Activated CD8-positive, alpha-beta memory T cell treated with anti-CD3 and anti-CD28 coated beads, Interleukin-2, amount 10 ng/mL, durations not matched to agents 7 days and 5 days (primary cell): ENCODE measurements at places on chromosomes 12 and 14.

GRCh38 chr12:101040936-101041335, 169.1 kb downstream of the SLC5A8 start:
- no peaks in the 10 kb centered on the region for H3K36me3 ChIP-seq
- no peak overlapping the region for H3K4me3 ChIP-seq
- H3K27ac ChIP-seq = no peak overlapping the region

DNA sequence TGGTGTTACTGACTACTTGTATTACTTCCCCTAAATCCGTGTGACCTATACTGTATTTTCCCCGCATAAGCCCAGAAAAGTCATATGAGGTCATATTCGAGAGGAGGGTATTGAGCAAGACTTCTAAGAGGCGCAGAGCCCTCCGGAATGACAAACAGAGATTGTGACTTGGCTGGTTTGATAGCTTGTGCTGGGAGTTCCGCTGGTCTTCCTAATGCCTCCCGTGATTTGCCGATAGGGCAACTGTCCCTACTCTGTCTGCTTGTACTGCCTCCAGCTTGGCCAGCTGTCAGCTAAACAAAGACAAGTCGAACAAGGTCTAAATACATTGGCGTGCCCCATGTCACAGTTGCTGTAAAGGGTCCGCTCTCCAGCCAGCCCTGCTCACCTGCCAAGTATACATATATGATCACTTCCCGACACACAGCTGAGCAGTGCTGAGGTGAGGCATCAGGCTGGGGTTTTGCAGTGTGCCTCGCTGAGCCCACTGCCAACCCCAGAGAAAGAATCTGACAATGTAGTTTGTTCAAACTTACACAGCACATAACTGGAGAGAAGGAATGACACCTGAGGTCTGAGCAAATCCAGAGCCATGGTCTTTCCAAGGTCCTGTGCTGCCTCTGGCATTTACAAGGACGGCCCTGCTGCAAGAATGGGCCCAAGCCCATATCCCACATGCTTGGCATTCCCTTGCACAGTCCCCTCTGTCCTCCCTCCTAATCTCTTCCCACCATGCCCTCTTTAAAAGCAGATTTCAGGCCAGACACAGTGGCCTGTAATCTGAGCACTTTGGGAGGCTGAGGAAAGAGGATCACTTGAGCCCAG, 23.7 kb downstream of the LGMN start:
- peaks cover 41% of the 10 kb centered on the region for H3K27me3 ChIP-seq
- H3K4me3 ChIP-seq = no peak overlapping the region
- no peaks in the 10 kb centered on the region for H3K36me3 ChIP-seq

DNA sequence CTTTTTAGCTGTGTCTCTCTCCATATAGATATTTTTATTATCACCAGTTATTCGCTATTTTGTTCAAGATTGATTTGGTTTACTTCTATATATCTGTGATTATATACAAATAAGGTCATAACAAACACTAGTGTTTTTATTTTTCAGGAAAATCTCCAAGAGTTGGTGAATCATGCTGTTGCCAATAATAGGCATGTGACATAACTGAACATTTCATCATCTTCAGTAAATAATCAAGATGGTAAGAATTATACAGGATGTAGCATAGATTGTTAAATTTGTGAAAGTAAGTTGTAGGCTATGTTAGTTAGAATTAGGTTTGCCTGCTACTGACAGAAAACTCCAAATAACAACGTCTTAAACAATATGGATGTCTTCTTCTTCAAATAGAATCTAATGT, 240.9 kb upstream of the PDE3A start:
- no peaks in the 10 kb centered on the region for H3K27me3 ChIP-seq
- no peaks in the 10 kb centered on the region for H3K4me1 ChIP-seq
- H3K36me3 ChIP-seq = no peaks in the 10 kb centered on the region
- no peak overlapping the region for H3K4me3 ChIP-seq

- H3K27me3 ChIP-seq = no peaks in the 10 kb centered on the region
- no peak for DNase-seq
- H3K36me3 ChIP-seq = no peaks in the 10 kb centered on the region
These were observed 492.0 kb downstream of the NELL2 start for GRCh38 chr12:44384136-44384535.

- peaks cover 63% of the 10 kb centered on the region for H3K36me3 ChIP-seq
- H3K4me3 ChIP-seq = no peak overlapping the region
- H3K27me3 ChIP-seq = no peaks in the 10 kb centered on the region
- no peak for DNase-seq
These were observed 84.7 kb upstream of the FERMT2 start for GRCh38 chr14:53035336-53036210.

DNA sequence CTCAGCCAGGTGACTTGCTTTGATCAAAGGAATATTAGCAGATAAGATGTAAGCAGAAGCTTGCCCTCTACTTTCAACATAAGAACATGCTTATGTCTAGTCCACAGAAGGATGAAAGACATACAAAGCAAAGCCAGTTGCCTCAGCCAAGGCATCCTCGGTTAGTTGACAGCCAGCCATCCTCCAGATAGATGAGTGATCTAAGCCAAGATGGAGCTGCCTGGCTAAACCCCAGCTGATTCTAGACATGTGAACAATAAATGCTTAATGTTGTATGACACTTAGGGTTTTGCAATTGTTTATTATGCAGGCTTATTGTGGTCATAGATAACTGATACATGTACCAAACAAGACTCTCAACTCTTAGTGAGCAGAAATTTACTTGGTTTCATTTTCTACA, 157.6 kb upstream of the TMTC2 start:
- peaks cover 21% of the 10 kb centered on the region for H3K27me3 ChIP-seq
- H3K4me1 ChIP-seq = no peaks in the 10 kb centered on the region
- H3K27ac ChIP-seq = no peak overlapping the region
- DNase-seq = no peak
- H3K36me3 ChIP-seq = no peaks in the 10 kb centered on the region
- no peak overlapping the region for H3K4me3 ChIP-seq

DNA sequence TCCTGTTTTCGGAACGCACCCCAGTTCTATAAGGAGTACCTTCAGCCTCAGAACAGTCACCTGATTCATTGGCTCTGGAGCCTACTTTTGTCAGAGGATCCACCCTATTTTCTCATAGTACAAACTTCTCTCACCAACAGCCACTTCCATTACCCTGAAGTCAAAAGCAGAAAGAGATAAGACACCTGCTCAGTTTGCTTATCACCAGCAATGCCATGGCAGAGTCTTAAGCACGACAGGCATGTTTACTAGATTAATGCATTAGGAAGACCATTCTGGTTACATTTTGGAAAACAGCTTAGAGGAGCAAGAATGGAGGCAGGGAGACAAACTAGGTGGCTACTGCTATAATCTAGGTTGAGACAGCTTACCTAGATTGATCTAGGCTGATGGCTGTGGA, 67.7 kb downstream of the GXYLT1 start:
- peaks cover 1% of the 10 kb centered on the region for H3K36me3 ChIP-seq
- H3K4me1 ChIP-seq = peaks cover 2% of the 10 kb centered on the region
- DNase-seq = no peak
- no peaks in the 10 kb centered on the region for H3K27me3 ChIP-seq
- no peak overlapping the region for H3K4me3 ChIP-seq

DNA sequence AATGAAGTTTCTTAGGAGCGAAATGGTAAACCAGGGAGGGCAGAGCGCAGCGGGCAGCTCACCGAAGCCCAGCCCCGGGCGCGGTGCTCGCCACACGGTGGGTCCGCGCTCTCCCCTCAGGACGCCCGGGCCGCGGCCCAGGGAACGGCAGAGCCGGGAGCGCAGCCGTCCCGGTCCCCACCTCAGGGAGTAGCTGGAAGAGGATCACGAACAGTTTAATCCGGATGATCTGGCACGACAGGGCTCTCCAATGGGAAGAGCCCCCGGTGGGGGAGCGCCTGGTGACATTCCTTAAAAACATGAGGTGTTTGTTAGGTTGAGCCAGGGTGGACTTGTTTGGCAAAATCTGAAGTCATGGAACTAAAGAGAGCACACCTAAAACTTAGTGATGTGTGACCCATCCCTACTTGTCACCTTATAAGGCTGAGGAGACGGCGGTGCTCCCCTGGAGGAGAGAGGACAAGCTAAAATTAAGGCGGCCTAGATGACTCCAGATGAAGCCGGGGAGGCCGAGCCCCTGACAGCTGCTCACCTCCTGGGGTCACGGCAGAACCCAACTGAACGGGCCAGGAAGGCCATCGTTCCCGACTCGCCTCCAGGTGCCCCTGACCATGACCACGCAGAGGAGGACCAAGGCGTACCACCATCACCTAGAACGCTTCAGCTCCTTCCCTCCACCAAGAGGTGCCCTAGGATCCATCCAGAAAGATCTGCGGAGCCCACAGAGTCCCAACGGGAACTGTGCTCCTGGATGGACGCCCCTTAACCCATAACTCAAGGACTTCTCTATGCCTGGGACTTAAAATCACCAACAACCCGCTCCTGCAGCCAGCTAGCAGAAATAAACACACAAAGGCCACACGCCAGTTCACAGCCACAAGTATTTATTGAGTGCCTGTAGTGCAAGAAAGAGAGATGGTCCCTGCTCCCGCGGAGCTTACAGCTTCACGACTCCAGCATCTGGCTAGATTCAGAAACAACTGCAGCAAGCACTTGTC, 866 bp upstream of the PITPNM2 start:
- DNase-seq = no peak
- peaks cover 19% of the 10 kb centered on the region for H3K27me3 ChIP-seq
- peak overlapping the region; percentile 40 for H3K27ac ChIP-seq
- peak overlapping the region; percentile 64 for H3K4me3 ChIP-seq

DNA sequence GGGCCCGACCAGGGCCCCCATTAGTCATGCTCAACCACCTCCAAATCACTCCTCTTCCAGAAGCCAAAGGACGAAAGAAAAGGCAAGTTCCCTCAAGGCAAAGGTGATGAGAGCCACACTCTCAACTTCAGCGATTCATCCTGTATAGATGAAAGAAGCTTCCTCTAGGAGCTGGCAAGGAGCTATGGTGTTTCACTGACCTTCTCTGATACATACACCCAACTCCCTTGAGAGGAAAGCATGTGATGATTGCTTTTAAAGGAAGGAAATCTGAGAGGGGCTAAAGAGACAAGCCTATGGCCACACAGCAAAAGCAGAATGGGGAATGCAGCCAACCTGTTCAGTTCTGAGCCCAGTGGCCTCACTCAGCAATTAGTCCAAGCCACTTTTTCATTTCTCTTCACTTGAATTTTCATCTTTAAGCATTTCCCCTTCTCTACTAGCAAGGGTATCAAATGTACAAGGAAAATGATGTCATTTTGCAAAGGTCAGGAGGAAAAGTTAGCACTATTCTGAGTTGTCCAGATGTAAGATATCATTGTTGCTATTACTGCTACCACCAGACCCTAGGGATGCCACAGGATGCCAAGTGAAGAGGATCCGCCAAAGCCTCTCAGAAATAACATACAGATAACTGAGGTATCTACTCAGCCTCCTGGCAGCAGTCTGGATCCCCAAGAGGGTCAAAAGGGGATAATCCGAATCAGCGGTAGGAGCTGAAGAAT, 82.5 kb downstream of the MAP3K9 start:
- no peak for DNase-seq
- no peak overlapping the region for H3K4me3 ChIP-seq
- no peaks in the 10 kb centered on the region for H3K4me1 ChIP-seq

DNA sequence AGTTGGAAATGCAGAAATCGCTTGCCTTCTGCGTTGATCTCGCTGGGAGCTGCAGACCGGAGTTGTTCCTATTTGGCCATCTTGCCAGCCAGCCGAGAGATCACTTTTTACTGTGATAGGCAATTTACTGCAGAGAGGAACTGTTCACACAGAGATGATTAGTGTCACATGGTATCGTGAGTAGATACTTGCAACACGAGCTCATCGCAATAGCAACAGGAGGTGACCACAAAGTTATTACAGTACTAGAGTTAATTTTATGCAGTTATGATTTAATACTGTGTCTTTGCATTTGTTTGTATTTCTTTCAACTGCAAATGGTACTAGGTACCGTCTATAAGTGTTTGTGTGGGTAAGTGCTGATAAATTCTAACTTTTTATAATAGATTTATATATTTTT, 27.8 kb downstream of the NOPCHAP1 start:
- no peak overlapping the region for H3K27ac ChIP-seq
- no peak for DNase-seq
- no peaks in the 10 kb centered on the region for H3K27me3 ChIP-seq
- peaks cover 62% of the 10 kb centered on the region for H3K36me3 ChIP-seq
- no peak overlapping the region for H3K4me3 ChIP-seq

- peaks cover 3% of the 10 kb centered on the region for H3K4me1 ChIP-seq
- H3K27ac ChIP-seq = no peak overlapping the region
- peaks cover 82% of the 10 kb centered on the region for H3K27me3 ChIP-seq
- peaks cover 11% of the 10 kb centered on the region for H3K36me3 ChIP-seq
- DNase-seq = no peak
These were observed 2.9 kb downstream of the PAX9 start for GRCh38 chr14:36664322-36665193.

GRCh38 chr12:131917139-131917710, 11.9 kb upstream of the PUS1 start:
- no peak overlapping the region for H3K27ac ChIP-seq
- H3K36me3 ChIP-seq = no peaks in the 10 kb centered on the region
- H3K4me1 ChIP-seq = no peaks in the 10 kb centered on the region

- H3K27me3 ChIP-seq = no peaks in the 10 kb centered on the region
- peak overlapping the region; percentile 77 for H3K4me3 ChIP-seq
- DNase-seq = no peak
- H3K27ac ChIP-seq = peak overlapping the region; percentile 83
- peaks cover 41% of the 10 kb centered on the region for H3K4me1 ChIP-seq
- peaks cover 40% of the 10 kb centered on the region for H3K36me3 ChIP-seq
These were observed 481 bp downstream of the REC8 start for GRCh38 chr14:24172261-24172860.

DNA sequence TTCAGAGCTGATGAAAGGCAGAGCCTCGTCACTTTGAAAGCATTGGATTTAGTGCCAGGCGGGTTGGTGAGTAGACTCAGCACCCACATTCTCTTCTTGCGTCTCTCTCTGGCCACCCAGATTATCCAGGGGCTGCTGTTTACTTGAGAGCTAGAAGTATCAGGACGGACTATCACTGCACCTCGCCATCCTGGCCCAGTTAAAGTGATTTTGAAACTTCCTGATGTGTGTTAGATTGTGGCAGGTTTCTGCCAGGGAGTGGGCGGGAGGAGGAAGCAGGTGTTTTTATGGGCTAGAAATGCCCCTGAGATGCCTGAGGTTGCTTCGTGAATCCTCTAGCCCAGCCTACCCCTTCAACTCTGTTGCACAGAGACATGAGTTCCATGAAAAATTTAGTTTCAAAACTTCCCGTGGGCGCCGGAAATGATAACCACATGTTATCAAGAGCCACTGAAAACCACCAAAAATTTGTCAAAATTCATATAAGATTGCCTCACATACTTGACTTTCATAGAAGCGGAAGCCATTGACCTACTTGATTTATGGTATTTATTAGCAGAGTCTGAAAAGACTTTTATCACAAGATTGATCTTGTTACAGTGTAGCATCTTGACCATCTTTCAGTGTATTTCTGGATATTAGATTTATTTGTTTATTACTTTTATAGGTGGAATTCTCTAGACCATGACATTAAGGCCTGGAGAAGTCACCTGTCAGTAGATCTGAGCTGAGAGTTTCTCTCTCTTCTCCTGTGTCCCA, 466.0 kb downstream of the RAD51B start:
- no peak overlapping the region for H3K4me3 ChIP-seq
- DNase-seq = peak; percentile 62
